ENCODE measurements at places on chromosomes 5 and 9.

GRCh38 chr5:141915881-141916336, 7.8 kb upstream of the DELE1 start:
- no peak for DNase-seq

DNA sequence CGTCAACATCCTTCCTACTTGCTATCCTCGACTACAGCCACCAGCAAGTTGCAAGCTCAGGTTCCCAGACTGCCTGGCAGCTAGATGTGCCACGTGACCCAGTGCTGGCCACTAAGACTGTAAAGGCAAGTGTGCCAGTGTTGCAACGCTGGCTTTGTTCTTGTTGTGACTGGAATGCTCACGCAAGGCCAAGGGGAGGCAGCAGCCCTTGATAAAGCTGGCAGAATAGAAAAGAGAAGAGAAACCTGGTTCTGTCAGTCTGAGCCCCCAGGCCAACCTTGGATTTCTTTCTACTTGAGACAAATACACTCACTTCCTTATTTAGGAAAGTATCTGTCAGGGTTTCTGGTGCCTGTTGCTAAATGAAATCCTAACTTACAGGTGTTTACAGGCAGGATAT, 113.0 kb downstream of the KLHL3 start:
- DNase-seq, result no peak

DNA sequence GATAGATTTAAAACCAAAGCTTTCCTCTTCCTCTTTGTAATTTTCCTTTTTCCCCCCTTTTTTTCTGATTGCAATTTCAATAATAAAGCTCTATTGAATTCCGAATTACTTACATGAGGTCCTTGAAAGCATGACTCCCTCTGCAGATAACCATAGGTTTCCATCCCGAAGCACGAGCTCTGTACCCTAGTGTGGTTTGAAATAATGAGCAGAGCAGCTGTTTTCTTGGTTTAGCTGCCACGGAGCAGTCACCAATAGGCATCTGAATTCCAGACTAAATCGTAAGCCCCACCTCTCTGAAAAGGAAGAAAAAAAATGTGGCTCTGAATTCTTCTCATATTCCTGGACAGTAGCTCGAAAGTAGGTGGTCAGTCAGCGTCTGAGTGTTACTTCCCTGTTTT, 18.5 kb upstream of the GNE start:
- peak; percentile 63 for DNase-seq

GRCh38 chr9:83153030-83153429, 90.1 kb upstream of the RASEF start:
- DNase-seq, result no peak

GRCh38 chr5:133944263-133945185, 23.9 kb downstream of the C5orf15 start:
- peak; percentile 42 for DNase-seq

DNA sequence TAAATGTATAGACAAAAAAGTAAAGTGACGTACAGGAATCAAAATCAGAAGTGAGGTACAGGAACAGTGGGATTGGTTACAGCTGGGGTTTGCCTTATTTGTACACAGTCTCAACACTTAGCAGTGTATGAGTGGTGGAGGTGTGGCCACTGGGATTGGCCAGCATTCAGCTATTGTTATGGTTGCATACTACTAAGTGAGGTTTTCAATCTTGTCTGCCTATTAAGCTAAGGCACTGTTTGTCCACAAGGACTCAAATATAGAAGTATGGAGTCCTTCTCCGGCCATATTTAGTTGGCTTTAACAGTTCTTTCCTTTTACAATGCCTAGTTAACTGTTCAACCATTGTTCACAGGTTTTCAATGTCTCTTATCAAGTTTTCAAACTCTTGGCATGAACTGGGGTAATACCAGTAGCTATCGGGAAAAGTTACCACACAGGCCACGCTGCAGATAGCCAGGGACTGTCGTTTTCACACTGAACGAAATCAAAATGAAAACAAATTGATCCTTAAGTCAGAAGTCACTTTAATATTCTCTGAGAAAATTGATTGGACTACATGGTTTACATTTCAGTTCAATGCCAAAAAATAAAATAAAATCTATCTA, 176.0 kb upstream of the FREM1 start:
- no peak for DNase-seq

DNA sequence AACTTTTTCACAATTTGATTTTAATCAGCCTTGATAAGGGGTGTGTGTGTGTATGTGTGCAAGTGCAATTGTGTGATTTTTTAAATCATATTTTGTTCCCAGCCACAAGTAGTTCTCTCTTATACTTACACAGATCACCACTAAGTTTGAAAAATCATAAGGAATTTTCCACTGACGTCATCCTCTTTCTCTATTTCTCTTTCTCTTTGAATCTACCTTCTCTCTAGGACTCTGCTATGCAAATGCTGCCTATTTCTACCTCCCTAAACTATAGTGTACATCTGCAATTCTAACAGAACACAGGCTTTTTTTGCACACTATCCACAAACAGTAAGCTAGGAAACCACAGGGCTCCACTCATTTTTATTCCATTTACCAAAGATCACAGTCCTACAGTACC, 254.6 kb upstream of the CYLC2 start:
- no peak for DNase-seq

DNA sequence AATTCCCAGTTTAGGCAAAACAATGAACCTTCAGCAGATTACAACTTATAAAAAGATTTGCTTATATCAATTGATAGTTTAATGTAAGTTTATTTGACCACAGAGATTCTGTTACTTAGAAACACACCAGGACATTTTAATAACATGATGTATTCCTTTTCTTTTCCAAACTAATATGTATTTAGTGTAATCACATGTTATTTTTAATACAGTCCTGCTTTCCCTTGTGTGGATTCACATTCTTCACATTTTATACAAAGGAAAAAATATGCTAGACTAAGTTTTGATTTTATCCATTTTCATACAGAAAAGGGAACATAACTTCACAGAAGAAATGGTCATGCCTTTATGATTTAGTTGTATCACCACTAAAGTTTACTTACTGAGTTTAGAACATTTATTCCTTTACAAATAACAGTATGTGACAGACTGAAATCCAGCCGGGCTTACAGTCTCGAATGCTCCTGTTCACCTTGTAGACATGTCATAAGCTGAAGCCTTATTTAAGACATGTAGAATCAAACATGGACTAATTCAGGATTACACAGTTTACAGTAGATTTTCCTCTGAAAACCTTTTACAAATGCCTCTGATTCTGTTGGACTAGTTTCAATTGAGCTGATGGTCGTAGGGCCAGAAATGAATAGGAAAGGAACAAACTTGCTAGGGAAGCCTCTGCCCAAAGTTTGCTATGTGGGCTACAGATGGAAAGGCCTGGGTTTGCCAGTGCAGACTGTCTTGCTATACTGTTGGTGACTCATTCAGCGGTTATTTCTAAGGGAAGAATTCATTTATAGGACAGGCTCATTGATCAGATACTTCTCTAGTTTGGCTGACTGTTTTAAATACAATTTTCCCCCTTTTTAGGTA, 6.6 kb upstream of the ASPN start:
- DNase-seq, result peak; percentile 60

DNA sequence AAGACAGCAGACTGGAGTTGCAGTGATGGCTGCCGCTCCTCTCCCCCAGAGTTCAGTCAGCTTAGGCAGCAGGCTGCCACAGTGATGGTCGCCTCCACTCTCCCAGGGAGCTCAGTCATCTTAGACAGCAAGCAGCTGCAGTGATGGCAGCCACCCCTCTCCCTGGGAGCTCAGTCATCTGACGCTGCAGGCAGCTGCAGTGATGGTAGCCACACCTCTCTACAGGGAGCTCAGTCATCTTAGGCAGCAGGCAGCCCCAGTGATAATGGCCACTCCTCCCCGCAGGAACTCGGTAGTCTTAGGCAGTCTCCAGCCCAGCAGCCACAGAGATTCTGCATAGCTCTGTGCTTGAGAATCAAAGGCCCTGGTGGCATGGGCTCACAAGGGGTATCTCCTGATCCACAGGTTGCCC, 582.7 kb downstream of the DTWD2 start:
- peak; percentile 1 for DNase-seq

DNA sequence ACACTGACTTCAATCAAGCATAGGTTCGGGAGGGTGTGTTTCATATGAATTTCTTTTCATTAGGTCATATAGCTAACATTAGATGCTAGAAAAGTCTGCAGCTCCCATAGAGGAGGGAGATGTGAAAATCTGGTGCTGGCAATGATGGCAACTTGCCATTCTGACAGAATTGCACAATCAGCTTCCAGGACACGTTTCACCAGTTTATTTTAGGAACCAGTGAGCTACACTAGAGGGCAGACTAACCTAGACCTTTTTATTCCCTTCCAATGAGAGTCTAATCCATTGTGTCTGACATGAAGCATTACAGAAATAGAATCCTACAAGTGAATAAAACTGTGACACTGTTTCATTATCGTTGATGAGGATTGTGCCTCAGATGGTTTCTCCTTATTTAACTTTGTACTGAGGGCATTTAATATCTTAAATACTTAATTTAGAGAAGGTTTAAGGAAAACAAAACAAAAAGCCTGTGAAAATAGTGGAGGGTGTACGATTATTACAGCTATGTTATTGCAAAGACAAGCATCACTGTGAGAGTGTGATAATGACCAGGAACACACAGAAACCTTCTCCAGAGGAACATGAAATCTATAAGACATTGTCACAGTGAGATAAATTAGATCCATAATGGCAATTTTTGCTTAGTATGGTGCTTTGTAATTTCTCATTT, 363.3 kb upstream of the RPS23 start:
- peak; percentile 84 for DNase-seq

- no peak for DNase-seq
Observed at GRCh38 chr5:41834506-41834905, 35.7 kb downstream of the OXCT1 start.

DNA sequence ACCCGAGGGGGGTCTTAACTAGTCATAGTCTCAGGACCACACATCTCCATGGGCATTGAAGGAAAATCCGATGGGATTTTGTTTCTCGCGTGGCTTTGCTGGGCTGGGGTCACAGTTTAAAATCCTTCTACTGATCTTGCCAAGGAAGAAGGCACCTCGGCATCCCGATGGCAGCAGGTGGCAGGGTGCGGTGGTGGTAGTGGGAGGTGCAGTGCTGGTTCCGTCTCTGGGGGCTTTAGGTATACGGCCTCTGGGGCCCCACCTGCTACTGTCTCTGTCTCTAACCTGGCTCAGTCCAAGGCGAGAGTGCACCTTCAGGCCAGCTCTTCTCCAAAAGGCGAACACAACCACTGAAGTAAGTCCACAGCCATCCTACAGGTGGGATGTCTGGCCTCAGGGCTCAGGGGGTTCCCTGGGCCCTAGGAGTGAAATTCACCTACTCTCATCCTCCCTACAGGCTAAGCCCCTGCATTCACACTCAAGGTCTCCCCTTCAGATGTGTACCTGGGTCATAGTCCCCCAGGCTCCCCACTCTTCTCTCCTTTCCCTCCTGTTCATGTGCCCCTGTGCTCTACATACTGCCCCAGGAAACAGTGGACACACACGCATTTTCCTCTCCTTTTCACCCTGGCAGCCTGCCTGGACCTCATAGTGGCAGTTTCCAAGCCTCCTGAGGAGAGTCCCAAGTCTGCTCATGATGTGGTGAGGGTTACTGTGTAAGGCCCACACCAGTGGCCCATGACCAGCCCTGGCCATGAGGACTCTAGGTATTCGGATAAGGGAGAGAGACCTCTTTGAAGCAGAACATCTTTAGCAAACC, 736 bp upstream of the FCN2 start:
- no peak for DNase-seq

DNA sequence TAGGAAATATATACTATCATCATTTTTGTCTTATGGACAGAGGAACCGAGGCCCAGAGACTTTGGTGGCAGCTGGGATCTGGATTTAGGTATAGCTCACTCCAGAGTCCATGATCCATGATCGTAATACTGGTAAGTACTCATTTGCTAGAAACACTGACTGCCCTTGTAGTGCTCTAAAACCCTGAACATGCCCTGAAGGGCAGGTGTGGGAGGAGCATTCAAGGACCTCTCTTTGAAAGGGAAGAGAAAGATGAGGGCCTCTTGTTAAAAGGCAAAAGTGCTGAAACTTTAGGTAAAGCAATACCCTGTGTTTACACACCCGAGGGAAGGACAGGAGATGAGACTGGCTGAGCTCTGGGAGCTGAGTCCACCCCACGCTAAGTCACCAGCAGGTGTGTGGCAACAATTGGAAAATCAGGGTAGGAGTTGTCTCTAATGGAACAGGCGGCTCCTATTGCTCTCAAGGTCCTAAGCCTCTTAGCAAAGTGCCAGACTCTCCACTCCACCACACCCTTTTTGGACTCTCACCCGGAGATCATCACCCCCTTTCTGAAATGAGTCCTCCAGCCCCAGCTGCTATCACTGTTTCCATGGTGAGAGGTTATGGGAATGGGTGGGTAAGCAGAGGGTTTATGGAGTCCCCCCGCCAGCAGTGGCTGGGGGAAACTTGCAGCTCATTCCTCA, 34.8 kb downstream of the TRPC7 start:
- DNase-seq, result no peak

- DNase-seq, result no peak
Observed at GRCh38 chr5:2258861-2259260, 376.1 kb upstream of the IRX4 start.

- no peak for DNase-seq
Observed at GRCh38 chr9:85702726-85703289, 38.9 kb downstream of the AGTPBP1 start.

DNA sequence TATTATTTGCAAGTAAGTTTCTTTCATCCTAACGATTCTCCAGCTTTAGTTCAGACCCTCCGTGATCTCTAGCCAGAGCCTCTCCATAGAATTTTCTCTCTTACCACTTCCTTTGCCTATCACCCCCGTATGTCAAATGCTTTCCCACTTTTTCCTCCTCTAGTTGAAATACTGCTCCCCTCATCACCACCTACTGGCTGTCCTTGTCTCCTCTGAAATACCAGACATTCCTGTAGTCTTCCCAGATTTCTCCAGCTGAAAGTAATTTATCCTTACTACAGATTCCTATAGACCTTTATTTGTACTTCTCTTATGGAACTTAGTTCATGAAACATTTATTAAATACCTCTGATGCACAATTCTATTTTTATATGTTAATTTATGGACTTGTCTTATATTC, 36.0 kb upstream of the GLIPR2 start:
- peak; percentile 28 for DNase-seq

DNA sequence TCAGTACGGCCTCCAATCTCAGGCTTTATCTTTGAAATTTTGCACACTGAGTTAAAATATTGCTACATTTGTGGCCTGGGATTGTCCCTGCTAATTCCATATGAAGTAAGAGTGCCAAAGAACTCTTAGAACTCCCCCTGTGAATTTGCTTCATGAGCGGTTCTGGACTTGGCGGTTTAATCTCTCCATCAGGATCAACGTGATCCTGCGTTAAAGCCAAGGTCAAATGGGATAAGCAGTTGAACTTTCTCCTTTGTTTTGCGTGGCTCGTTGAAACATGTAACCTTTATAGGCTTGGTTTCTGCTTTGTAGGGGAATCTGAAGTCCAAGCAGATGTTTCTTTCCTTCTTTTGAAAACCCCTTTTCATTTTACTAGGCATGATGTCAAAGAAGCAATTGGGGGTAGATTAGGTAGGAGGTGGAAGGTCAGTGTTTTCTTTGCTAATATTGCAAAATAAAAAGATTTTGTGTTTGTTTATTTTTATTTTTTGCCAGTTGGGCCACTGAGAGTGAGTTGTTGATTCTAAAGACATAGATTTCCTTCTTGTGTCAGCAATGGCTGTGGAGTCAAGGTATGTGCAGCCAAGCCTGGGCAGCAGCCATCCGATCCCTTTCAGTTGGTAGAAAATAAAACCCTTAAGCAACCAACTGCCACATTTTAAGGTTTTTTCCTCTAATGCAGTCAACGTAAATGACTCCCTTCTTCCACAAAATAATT, 390.8 kb downstream of the NNT start:
- no peak for DNase-seq
